ENCODE measurements at places on chromosomes 2 and 18. TPM values are rescaled to one million over a fixed set of nuclear protein-coding genes. Genes with fewer than 3 reads are reported as not detected.

The EVA1A gene
- 4.0 TPM for total RNA-seq

The SMAD4 gene
- 120 TPM for total RNA-seq

The EGR4 gene
- 1.9 TPM for total RNA-seq

The TRIM54 gene
- total RNA-seq: 2.2 TPM

The WDR35 gene
- total RNA-seq: 29.4 TPM

The ALK gene
- 14.7 TPM for total RNA-seq

The LYPD6B gene
- total RNA-seq: not detected

All from A673 (cell line).